ENCODE measurements at places on chromosomes 7 and 10.
A peak's percentile ranks its signal among the peaks of the same experiment; 100 is the strongest.

DNA sequence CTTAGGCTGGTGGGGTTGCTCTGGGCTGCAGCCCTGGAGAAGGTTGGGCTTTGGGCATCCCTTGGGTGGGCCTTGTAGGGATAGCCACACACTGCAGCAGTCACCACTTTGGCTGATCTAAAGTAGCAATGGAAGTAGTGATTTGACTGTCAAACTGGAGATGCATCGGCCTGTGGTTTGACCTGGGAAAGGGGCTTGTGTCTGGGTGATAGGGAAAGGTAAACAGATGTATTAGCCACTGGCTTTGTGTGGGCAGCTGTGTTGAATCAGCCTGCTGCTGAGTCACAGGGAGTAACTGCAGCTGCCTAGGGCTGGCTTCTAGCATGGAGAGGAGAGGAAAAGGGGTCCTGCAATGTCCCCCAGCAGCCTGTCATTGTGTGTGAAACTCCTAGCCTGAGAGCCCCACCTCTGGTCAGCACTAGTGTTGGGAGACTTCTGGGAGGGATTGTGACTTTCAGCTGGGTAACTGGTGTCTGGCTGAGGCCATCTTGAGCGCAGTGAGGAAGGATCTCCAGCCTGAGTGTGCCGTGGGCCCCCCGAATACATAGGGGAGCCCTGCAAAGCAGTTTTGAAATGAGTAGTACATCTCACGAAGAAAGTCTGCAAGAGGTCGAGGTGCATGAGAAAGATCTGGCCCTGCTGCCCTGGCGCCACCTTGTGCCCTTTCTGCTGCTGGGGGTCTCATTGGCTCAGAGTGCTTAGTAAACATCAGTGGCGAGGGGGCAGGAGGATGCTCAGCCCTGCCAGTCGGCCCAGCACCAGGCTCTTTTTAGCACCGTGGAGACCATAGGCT is 117.3 kb downstream of the FANK1 start:
- no peak for DNase-seq

DNA sequence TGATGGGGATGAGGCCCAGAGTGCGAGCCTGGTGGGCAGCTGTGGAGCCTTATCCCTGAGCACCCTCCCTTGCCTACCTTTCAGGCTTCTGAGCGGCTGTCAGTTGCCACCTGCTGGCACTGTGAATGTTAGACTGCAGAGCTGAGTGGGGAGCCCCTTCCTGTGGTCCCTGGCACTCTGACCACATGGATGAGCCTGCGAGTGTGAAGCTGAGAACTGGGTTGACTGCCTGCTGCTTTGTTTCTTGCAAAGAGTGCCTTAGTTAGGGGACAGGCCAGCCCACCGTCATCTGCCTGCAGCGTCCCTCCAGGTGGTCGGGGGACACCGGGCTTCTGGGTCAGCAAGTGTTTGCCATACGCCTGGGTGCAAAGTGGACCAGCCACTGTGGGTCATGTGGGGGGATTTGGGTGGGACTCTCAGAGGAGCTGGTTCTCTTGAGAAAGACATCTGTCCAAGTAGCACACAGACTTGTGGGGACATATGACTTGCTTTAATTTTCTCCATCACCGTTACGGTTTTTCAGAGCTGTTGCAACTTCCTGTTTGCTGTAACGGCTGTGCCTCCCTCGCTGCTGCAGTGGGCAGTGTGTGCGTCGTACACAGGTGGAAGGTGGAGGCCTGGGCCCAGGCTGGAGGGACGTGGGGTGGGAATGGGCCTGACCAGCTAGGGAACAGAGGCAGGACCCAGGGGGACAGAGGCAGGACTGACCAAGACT is 13.7 kb downstream of the INPP5A start:
- DNase-seq, result peak; percentile 69

DNA sequence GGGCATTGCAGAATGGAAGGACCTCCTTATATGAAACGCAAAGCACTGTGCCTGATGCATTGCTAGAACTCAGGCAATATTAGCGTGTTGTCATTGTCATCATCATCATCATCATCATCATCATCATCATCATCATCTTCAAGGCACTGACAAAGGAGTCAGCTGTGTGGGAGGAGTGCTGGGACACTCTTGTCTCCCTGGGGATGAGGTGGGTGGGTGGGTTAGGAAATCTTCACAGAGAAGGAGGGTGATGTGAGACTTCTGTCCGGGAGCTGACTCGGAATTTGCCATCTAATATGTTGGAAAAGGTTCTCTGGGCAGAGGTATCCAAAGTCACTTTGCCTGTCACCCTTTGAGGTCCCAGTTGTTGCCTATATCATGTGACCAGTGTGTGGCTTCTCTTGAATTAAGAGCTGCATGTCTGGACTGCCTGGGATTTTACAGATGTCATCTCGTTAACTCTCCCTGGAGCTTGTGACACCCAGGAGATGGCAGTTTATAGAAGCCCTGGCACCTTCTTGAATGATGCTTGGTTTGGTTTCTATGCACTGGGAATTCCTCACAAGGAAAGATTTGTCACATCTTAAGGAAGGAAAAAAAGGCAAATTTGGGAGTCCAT is 7.1 kb downstream of the HTRA1 start:
- no peak for DNase-seq

GRCh38 chr7:96789914-96790313 is 80.3 kb upstream of the SEM1 start:
- no peak for DNase-seq

- DNase-seq, result no peak
Measured at GRCh38 chr10:48776528-48776927, 91.9 kb downstream of the WDFY4 start.

- no peak for DNase-seq
Measured at GRCh38 chr7:33334349-33334748, 205.0 kb downstream of the BBS9 start.

DNA sequence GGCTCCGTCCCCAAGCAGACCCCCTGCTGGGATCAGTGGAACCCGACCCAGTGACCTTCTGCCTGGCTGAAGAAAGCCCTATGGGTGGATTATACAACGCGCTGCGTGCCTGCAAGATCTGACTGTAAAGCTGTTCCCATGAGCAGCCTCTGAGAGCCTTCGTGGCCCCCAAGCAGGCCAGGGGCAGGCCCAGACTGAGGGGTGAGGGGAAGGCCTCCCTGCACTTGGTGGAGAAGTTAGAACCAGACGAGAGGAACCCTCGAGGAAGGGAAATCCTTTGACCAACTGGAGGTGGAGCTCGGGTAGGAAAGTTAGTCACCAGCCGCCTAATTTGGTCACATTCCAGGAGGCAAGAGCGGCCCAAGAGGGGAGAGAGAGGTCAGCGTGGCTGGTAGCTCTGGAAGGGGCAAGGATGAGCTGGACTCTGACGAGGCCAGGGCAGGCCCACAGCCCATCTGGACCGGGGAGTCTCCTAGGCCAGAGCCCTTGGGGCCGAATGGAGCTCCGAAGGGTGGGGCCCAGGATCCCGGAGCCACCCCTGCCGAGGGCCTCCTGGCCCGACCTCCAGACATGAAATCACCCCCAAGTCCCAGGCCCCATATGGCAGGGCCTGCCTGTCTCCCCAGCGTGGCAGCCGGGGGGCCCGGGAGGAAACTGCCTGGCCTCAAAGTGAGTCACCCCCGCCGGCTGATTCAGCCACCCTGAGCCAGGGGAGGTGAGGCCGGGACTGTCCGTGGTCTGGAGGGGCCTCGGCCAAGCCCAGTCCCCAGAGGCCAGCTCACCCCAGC is 23.3 kb upstream of the PDGFA start:
- no peak for DNase-seq

- DNase-seq, result no peak
Measured at GRCh38 chr10:22609251-22609650, 105.1 kb downstream of the PIP4K2A start.

- DNase-seq, result no peak
Measured at GRCh38 chr7:80088705-80089104, 45.9 kb upstream of the GNAI1 start.

DNA sequence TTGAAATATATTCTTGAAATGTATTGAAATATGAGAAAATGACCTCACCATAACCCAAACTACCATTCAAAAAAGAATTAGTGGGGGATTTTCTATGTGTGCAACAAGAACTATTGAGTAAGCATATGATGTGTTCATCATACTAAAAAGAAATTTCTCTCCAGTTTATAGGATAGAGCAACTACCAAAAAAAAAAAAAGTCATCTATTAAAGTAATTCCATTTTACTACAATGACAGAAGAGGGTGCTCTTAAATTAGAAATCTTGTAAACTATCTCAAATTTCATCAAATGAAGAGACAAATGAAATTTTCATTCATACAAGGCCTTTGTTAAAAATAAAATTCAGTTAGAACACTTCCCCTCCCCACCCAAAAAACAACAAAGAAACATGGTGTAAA is 195.4 kb upstream of the PLXDC2 start:
- no peak for DNase-seq

- no peak for DNase-seq
Measured at GRCh38 chr7:17130281-17131059, 168.0 kb upstream of the AHR start.

GRCh38 chr10:23253780-23254179 is 61.7 kb downstream of the PTF1A start:
- DNase-seq, result no peak

- no peak for DNase-seq
Measured at GRCh38 chr10:48554246-48554645, 50.6 kb downstream of the ARHGAP22 start.

DNA sequence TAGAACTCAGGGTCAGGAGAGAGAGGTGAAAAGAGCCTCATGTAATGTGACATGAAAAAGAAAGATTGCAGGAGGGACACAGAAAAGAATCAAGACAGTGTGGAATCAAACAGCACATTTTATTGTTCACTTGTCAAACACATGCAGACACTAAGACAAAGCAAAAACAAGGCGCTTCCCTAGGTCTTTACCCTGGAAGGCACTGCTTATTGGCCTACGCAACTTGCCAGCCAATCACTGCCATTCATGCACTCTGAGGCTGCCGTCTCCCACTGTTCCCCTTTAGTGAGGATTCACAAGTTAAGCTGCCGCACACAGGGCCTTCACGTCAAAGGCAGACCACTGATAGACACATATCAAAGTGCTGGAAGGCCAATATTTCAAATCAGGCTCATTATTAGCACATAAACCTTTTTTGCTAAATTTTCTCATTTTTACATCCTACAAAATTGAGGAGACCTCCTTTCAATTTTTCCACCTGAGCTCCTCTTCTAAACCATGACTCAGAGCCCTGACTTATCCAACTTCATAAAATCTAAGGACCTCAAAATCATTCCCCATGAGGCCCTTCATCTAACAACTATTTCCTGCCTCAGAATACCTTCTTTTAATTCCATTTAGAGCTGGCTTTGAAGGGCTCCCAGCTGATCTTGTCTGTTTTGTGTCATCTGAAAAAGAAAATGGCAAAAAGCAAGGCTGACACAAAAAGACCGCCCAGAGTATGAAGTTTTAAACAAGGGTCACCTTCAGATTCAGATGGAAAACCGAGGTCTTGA is 149.4 kb downstream of the CHCHD3 start:
- DNase-seq, result no peak

GRCh38 chr7:18225067-18225466 is 197.4 kb upstream of the PRPS1L1 start:
- no peak for DNase-seq

- DNase-seq, result no peak
Measured at GRCh38 chr7:121187676-121188075, 141.1 kb upstream of the WNT16 start.

DNA sequence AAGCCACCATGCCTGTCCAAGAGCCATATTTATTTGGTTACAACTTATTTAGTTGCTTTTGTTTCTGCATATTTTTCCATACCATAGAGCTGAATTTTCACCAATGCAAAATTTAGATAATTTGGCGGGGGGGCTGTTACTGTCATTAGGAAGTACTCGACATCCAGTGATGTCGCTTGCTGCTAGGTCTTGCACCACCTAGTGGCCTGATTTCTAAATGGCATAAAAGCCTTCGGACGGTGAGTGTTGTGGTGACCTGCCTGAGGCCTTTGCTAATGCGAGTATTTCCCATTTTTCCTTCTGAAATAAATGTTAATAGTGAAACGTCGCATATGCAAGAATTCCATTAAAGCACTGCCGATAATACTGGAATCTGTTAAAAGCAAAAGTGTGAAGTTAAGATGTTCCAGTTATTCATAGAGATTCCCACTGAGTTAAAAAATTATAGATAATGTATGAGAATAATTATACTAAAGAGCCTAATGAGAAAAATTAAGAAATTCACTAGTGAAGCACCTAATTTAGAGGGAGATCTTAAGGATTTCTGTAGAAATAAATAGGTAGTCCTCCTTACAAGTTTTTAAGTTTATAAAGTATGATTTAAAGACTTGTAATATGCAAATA is 86.1 kb upstream of the DNAJB6 start:
- peak; percentile 65 for DNase-seq

- DNase-seq, result no peak
Measured at GRCh38 chr7:33192695-33193291, 63.4 kb downstream of the BBS9 start.

DNA sequence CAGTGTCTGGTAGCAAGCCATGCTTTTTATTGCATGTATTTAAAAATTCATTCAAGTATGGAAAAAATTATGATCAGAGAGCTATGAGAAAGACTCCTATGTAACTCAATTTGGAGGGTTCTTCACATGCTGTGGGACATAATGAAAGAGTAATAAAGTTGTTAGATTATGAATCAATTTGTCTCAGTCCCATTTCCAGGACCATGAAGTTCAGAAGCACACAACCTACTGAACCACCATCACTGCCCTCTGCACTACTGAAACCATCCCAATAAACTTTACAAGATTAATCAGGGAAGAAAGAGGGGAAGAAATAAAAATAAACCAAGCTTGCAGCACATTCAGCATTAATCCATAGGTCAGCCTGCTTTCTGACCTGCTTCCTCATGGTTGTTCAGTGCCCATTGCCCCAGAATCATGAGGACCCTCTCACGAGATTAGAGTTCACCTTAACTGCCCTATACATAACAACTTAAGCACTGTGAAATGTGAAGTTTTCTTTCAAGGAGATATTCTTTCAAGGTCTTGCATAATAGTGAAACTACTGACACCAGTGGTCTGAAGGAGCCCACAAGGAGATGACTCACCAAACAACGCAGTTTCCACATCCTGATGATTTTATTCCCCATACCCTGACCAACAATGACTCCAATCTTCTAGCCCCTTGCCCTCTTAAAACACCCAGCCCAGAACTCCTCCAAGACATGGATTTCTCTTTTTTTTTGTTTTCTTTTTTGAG is 171.5 kb upstream of the ADCY1 start:
- DNase-seq, result no peak

DNA sequence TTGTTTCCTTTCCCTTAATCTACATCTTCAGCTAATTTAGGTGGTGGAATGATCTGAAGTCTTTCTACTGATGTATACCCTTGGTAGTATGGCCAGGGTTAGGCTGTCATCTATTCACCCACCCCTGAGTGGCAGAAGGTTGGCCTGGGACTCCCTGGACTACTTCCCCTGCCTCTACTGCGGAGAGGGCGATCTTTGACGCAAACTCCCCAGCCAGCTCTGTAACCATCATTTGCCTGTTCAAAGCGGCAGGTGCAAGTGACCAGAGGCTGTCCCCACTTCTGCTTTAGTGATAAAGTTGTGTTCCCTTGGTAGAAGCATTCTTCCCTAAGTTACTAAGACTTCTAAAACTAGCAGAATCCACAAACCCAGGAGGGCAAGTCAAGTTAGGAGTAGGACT is 70.8 kb upstream of the UNC5B start:
- no peak for DNase-seq

DNA sequence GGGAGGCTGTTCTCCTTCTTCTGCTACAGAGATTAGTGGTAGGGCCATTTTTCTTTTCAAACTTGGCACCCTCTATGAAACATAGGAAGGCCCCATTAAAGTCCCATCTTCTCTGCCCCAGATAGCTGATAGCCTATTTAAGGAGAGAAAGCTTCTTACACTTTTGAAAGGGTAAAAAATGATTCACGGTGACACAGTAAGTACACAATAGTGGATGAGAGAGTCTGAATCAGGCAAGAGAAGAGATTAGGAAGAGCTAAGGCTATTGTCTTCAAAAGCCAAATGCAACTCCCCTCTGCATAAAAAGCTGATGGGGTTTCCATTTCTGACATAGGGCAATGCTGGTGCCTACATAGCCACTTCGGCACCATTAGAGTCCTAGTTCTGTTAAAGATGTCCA is 3.6 kb downstream of the INA start:
- DNase-seq, result no peak

All from GM10248 (cell line).